ENCODE measurements at places on chromosomes 6 and 20.

DNA sequence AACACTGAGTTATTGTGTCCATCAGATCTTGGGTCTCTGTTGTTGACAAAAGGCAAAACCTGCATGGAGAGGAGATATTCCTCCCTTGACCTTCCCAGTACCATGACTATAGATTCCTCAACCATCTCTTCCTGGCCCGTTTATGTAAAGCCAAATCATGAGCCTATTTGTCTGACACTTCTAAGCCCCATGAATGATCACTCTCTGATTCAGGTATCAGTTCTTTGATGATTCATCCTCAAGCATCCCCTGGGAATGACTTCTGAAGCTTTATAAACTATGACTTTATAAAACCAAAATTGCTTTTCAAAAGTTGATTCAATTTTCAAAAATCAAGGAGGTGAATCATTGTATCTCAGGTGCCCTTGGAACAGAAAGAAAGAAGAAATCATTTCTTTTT lies 78.7 kb upstream of the LOC128125822 start:
- no peak for DNase-seq

DNA sequence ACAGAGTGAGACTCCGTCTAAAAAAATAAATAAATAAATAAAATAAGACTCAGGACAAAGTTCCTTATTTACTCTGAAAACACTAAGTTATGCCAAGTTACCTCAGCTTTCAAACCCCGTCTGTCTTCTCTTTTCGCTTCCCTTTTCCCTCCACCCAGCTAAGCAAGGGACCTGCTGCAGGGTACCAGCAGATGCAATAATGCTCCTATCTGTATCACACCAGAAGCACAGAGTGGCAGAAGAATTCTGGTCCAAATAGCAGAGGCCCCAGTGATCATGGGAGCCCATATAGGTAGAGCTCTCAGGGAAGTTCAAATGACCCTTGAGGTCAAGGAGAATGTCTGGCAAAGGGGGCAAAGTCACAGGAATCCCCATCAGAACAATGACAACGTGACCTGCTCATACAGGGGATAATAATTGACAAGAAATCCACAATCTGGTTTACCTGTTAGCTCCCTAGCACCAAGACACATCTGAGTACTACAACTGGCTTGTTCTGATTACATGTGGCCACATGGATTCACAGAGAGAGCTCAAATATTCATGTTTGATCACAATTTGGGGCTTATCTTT lies 8.7 kb downstream of the GCM1 start:
- DNase-seq: no peak

DNA sequence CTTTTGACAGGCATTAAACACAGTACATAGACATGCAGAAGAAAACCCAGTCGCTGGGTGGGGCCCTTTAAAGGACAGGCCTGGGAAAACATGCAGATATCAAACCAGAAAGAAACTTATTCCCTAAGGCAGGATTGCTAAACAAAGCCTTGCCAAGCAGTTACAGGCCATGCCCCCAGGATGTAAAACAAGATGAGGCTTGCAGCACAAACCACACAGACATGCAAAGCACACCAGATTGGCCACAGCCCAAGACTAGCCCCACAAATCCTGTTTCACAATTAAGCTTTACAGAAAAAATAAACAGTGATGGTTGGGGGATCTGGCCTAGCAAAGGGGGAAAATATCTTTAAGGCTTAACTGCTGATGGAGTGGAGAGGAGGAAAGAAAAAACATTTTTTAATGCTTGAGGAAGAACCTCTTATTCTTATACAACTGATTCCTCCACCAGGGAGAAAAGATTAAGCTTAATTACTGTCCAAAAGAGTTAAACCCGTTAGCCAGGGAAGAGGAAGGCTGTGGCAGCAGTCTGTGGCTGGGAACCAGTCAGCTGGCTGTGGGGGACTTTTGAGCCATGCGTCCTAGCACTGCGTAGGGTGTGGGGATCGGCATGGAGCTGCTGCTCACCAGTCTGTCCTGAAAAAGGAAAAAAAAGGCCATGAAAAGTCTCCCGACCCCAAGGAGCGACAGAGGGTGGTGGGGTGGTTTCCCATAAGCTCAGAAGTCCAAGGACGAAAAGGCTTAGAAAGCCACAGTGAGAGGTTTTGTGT lies 28.4 kb downstream of the COL19A1 start:
- DNase-seq: peak; percentile 65

DNA sequence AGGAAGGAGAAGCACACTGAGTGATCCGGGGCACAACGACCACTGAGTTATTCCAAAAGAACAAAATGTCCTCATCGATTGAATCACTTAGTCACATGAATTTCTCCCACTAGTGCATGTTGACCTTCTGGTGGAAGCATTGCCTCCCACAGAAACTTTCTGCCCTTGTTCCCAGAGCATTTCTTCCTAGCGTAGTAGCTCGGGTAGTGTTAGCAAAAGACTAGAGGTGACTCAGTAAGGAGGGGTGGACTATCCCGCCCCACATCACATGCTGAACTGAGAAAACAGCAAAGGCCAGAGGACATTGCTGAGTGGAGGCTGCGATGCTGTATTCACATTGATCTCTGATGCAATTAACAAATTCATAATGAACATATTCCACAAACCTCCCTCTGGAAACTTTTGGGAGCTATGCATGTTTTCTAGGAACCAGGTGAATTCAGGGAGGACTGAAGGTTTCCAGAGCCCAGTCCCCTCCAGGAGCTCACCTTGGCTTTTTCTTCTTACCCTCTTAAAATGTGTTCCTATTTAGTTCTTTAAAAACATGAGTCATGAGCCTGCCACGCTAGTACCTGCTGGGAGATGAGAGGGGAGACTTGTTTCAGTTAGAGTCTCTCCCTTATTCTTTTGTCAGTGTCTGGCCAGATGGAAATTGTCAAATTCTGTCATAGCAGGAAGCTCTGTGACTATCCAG lies 507.9 kb downstream of the CDH26 start:
- no peak for DNase-seq

DNA sequence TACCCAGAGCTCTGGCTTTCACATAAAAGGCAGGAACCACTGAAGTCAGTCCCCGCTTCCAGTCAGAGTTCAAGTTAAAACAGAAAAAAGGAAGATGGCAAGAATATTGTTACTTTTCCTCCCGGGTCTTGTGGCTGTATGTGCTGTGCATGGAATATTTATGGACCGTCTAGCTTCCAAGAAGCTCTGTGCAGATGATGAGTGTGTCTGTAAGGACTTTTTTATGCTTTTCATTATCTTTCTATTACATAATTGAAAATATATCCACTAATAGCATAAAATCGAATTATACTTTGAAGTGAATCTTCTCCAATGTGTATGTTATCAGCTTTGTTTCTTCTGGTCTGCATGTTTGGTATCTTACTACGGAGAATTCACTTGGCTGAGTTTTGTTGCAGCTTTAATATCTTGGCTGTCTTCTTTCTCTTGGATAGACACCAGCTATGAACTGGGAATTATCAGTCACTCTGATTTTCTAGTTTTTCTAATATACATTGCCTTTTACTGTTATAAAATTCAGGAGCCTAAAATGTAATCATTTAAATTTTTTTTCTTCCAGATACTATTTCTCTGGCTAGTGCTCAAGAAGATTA lies at the start of gene OTOR:
Gene OTOR, plus strand, starts transcription at position 51 of the 593 bp plus-strand sequence. Its CDS starts 44 bp downstream, at position 95.
- DNase-seq: no peak

DNA sequence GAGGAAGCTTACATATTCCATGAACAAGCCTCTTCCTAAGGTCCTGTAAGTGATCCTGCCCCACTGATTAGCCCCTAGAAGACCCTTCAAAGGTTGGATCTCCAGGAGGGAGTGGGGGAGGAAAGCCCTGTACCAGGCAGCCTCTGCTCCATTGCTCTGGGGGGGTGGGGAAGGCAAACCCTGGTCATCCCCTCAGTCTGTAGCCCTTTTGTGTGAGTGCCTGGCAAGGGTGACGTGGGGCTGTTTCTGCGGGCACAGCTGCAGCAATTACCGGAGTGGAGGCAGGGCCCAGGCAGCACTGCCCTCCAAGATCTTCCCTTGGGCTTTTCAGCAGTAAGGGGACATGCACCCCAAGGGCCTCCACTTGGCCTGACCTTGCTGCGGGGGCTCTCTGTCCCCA lies at the start of gene MOG:
Gene MOG, plus strand, starts transcription at position 295 of the 400 bp plus-strand sequence. CDS start 118 bp downstream, outside the sequence.
- DNase-seq: no peak

- peak; percentile 65 for DNase-seq
Measured at GRCh38 chr6:75600768-75601167, 912 bp upstream of the SENP6 start.

- DNase-seq: no peak
Measured at GRCh38 chr6:130967502-130968445, 95.3 kb downstream of the EPB41L2 start.

DNA sequence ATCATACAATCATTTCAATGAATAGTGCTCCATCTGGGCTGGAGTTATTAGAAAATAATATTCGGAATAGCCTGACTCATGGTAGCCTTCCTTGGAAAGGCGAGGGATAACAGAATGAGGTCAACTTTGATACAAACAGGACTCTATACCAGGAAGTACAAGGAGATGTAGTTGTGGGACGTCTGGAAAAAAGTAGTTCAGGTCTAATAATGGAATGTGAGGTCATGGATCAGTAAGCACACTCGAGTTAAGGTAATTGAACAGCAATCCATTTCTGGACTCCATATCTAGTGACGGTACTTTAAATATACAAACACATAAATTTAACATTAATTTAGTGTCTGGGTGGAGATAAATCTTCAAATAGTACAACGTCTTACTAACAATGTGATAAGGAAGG lies 1204.0 kb upstream of the ADGRB3 start:
- no peak for DNase-seq

GRCh38 chr6:31041372-31041974 lies 31.2 kb downstream of the MUC22 start:
- DNase-seq: no peak

DNA sequence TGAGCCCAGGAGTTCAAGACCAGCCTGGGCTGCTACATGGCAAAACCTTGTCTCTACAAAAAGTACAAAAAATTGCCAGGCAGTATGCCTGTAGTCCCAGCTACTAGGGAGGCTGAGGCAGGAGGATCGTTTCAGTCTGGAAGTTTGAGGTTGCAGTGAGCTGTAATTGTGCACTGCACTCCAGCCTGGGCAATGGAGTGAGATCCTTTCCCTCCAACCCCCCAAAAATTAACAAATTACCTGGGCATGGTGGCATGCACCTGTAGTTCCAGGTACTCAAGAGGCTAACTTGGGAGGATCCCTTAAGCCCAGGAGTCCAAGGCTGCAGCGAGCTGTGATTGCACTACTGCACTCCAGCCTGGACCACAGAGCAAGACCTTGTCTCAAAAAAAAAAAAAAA lies 29.4 kb upstream of the GMPR start:
- no peak for DNase-seq

GRCh38 chr6:149478631-149479314 lies 6.0 kb downstream of the ZC3H12D start:
- DNase-seq: no peak

DNA sequence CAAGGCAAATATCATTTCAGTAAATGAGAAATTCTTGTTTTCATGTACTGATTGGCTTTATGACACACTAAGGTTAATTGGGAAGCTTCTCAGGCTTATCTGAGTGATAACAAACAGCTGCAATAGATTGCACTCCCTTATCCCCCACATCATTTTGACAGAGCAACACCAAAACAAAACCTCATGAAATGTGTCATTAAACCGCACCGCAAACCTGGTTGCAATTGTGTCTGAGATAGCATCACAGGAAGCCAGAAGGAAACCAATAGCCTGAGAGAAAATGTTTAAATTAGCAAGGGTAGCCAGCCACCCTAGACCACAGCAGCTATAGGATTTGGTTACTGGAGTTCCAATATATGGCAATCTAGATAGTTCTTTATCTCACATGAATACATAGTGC lies 31.6 kb upstream of the LAMA4 start:
- no peak for DNase-seq

GRCh38 chr20:5746064-5746463 lies 4.1 kb upstream of the SHLD1 start:
- no peak for DNase-seq

GRCh38 chr20:14334306-14334930 lies 3.0 kb downstream of the FLRT3 start:
- DNase-seq: no peak

DNA sequence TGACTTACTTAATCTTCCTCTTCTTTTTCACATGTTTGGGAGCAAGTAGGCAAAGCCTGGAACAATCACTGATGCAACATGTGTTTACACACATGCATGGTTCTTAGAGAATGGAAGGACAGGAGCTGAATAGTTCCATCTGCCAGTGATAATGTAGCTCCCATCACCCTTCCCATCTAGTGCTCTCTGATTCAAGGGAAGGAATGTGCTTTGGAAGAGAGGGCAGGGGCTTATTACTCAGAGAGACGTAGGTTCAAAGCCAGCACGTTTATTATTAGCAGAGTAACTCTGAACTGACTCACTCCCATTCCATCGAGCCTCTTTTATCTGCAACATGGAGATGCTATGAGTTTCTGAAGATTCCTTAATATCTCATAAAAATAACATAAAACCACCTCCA lies 211.9 kb downstream of the GMPR start:
- DNase-seq: no peak

DNA sequence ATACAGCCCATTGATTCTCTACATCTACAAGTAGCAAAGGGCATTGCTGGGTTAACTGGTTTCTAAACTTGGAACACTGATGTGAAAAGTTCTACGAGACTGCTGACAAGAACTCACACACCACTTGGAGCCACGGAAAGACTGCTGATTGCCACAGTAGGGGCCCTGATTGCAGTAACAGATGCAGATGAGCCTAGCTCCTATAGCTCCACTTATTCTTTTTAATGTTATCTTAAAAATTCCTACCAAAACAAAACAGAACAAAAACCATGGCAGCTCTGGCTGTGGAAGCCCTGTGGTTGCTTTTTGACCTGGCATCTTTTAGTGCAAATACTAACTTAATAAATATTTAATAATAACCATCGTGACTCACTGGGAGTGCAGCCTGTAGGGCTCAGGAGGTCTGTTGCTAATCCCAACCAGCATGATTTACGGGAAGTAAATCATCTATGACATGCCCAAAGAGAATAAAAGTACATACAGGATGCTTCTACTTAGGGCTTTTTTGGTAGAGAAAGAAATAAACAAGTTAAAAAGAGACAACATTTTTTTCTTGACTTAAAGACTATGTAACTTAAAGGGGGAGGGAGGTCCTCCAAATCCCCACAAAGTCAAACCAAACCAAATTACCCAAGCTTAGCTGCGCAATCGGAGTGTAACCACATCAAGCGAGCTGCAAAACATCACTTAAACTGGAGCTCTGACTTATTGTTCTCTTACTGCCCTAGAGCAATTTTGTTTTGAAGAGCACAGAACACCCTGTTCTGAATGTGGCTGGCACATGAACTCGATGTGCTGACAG lies 87.2 kb downstream of the FKBP5 start:
- peak; percentile 78 for DNase-seq

GRCh38 chr6:118725944-118726343 lies 74.6 kb upstream of the CEP85L start:
- DNase-seq: no peak

All from NCI-H1417 (cell line).